Stimulated activated CD8-positive, alpha-beta memory T cell treated with anti-CD3 and anti-CD28 coated beads, Interleukin-4, amount 100 ng/mL, for 48 hours (primary cell): ENCODE measurements at places on chromosomes 1 and 21.

GRCh38 chr1:77825131-77825709 is 45.8 kb downstream of the MIGA1 start:
- no peak for DNase-seq

DNA sequence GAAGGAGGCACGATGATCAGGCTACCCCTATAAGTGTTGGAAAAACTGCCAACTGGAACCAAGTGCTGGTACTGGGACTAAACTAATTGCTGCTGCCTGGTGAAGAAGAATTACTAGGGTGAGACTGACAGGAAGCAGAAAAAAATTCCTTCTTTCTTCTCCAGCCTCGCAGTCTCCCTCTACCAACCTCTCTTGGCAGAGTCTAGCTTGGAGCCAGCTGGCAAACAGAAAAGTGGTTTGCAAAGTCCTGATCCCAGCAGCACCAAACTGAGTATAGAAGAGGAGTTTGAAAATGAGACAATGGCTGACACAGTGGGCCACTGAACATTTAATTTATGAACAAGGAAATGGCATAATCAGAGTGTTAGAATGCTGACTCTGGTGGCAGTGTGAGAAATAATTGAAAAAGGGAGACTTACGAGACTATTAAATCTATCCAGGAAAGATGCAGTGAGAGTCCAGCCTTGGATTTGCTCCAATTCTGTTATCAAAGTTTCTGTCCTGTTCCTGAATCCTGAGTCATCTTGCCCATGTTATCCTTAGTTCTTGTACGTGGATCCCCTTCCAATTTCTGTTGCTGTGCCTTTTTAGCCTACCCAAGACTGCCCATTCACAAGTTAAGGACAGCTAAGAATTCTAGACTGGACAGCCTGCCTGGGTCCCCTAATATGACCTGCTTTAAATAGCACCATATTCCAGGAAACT is 23.7 kb upstream of the DISP1 start:
- no peak for DNase-seq

- DNase-seq = no peak
Measured at GRCh38 chr1:244181867-244182266, 130.8 kb downstream of the ZBTB18 start.

DNA sequence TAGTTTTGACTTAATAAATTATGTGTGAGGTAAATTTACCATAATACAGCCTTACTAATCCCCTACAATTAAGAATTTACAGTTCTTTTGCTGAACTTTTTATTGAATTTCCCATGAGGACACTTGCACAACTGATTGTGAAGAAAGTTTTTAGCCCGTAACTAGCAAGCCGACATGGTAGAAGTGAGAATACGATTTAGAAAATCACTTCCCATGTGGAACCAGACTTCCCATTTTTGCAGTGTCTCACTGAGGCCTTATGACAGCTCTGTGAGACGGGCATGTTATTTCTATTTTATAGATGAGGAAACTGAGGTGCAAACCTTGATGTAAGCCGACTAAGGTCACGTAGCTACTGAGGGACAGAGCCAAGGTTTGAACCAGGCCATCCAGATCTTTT is 32.5 kb upstream of the LMO4 start:
- no peak for DNase-seq

- DNase-seq = no peak
Measured at GRCh38 chr1:65166572-65167305, 18.7 kb downstream of the AK4 start.

- DNase-seq = no peak
Measured at GRCh38 chr1:24323281-24323680, 4.1 kb downstream of the GRHL3 start.

GRCh38 chr1:204487256-204487615 is 7.4 kb downstream of the PIK3C2B start:
- no peak for DNase-seq

GRCh38 chr1:155202198-155202597 is 5.5 kb downstream of the THBS3 start:
- DNase-seq = no peak

GRCh38 chr21:41489329-41489728 is 18.6 kb downstream of the TMPRSS2 start:
- no peak for DNase-seq
